ENCODE measurements at places on chromosomes 7 and 10. TPM values are rescaled to one million over a fixed set of nuclear protein-coding genes. Genes with fewer than 3 reads are reported as not detected.

Gene PLEKHS1
- total RNA-seq: 0.08 TPM

Gene LRRC17
- 0.51 TPM for total RNA-seq

Gene HECW1
- not detected for total RNA-seq

Gene BEND7
- total RNA-seq: not detected

Gene PLAU
- total RNA-seq: 0.97 TPM

Gene CPXM2
- not detected for total RNA-seq

Gene CARD11
- total RNA-seq: 113 TPM

Gene NUPR2
- not detected for total RNA-seq

Gene THNSL1
- 10.6 TPM for total RNA-seq

Gene CDC14C
- total RNA-seq: not detected

Gene IFIT1B
- total RNA-seq: not detected

Gene CXCL12
- total RNA-seq: not detected

Gene MMP21
- total RNA-seq: 0.84 TPM

Gene RASA4
- total RNA-seq: 62.9 TPM

Gene GBX1
- total RNA-seq: not detected

Gene AKR1C1
- 1.9 TPM for total RNA-seq

Gene ATG9B
- 32.5 TPM for total RNA-seq

Gene NRAP
- total RNA-seq: not detected

Gene PHKG1
- 2.5 TPM for total RNA-seq

Gene VIPR2
- total RNA-seq: not detected

Gene CD36
- total RNA-seq: 109 TPM

Gene VWDE
- 1.3 TPM for total RNA-seq

Gene STN1
- 33.7 TPM for total RNA-seq

Gene SFTPA1
- total RNA-seq: not detected

Gene SLC13A1
- not detected for total RNA-seq

Gene PAPOLB
- not detected for total RNA-seq

Gene MRLN
- not detected for total RNA-seq

Gene KNDC1
- total RNA-seq: 0.05 TPM

Gene MLLT10
- 61.2 TPM for total RNA-seq
